ENCODE measurements at places on chromosomes 1 and 21.
A peak's percentile ranks its signal among the peaks of the same experiment; 100 is the strongest.

- DNase-seq, result no peak
Observed at GRCh38 chr1:173038875-173039554, 11.7 kb downstream of the TNFSF18 start.

GRCh38 chr21:17901458-17902079, 82.4 kb upstream of the C21orf91 start:
- DNase-seq, result peak; percentile 6

DNA sequence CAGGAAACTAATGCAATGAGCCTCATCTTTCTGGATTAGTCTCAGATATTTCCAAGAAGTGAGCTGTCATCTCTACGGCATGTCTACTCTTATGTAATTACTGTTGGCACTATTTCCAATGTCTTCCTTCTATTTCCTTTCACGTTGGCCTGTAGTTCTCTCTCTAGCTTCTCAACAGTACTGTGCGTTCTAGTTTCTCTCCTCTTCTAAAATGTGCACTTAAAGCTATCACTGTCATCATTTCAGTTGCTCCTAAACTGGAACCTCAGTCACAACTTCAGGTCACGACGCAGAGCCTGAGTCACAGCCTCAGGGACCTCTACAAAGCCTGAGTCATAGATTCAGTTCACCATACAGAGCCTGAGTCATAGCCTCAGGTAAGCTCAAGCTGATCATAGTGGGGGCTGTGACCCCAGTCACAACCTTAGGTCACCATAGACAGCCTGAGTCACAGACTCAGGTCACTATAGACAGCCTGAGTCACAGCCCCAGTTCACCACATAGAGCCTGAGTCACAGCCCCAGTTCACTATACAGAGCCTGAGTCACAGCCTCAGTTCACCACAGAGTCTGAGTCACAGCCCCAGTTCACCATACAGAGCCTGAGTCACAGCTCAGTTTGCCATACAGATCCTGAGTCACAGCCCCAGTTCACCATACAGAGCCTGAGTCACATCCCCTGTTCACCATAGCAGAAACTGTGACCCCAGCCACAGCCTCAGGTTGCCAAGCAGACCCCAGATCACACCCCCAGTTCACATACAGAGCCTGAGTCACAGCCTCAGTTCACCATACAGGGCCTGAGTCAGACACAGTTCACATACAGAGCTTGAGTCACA, 13.0 kb downstream of the WNT9A start:
- peak; percentile 68 for DNase-seq

DNA sequence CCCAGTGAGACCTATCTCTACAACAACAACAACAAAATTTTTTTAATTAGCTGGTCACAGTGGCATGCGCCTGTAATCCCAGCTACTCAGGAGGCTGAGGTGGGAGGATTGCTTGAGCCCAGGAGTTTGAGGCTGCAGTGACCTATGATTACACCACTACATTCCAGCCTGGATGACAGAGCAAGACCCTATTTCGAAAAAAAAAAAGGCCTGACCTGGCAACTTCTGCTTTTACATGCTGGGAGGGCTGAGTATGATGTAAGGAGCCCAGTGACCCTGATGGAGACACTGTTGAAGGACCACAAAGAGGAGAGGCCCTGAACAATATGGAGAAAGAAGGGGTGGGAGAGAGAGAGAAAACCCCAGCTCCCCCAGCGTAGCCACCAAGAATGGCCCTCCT, 9.2 kb upstream of the VPS26C start:
- DNase-seq, result no peak

GRCh38 chr1:79663916-79664315, 657.4 kb upstream of the ADGRL4 start:
- DNase-seq, result no peak

Data from M059J (cell line).